Activated T-cell treated with anti-CD3 and anti-CD28 coated beads, Interleukin-2, amount 50 U/mL, for 48 hours (primary cell): ENCODE measurements at places on chromosomes 1 and 21.

DNA sequence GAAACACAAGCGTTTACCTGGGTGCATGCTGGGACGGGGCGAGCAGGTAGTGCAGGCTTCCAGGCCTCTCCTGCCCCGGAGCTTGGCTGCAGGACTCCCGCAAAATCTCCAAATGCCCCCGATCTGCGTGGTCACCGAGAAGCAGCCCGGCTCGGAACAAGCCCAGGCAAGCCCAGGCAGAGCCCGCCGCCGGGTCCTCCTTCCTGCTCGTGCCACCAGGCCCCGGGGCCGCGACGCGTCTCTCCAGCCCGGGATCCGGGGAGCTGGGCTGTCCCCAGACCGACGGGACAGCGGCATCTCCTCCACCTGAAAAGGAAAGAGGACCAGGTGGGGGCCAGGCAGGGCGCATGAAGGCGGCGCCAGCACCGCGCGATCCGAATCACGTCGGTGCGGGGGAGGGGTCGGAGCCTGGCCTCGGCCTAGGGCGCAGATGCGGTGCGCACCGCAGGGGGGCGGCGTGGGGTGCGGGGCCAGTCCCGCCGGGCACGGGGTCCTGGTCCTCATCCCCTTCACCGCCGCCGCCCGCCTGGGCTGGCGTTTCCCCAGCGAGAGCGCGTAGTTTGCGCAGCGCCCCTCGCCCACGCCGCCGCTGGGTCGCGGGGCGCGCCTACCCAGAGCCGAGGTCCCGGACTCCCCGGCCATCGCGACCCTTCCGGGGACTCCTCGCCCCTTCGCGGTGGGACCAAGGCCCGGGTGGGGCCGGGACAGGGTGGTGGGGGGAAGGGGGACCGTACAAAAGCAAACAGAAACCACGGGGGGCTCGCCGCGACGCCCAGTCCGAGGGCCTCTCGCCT is 52.4 kb upstream of the H6PD start:
- DNase-seq, result no peak

DNA sequence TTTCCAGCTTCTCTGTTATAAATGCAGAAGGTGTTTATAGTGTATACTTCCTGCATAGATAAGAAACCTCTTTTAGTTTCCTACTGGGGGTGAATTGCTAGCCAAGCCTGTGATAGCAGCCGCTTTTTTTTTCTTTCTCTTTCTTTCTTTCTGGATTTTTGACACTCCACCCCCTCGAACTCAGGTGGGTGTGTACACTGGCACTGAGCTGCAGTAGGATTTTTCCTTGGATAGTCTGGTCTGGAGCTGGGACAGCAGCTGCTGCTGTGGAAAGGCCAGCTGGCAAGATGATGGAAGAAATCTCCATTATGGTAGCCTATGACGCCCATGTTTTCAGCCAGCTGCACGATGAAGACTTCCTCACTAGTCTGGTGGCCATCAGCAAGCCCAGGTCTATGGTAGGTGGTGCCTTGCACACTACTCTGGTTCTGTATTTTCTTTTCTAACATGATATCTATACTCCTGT is 122.5 kb upstream of the CACYBP start:
- no peak for DNase-seq

- DNase-seq, result no peak
Observed at GRCh38 chr1:95278173-95279006, 44.4 kb downstream of the RWDD3 start.

DNA sequence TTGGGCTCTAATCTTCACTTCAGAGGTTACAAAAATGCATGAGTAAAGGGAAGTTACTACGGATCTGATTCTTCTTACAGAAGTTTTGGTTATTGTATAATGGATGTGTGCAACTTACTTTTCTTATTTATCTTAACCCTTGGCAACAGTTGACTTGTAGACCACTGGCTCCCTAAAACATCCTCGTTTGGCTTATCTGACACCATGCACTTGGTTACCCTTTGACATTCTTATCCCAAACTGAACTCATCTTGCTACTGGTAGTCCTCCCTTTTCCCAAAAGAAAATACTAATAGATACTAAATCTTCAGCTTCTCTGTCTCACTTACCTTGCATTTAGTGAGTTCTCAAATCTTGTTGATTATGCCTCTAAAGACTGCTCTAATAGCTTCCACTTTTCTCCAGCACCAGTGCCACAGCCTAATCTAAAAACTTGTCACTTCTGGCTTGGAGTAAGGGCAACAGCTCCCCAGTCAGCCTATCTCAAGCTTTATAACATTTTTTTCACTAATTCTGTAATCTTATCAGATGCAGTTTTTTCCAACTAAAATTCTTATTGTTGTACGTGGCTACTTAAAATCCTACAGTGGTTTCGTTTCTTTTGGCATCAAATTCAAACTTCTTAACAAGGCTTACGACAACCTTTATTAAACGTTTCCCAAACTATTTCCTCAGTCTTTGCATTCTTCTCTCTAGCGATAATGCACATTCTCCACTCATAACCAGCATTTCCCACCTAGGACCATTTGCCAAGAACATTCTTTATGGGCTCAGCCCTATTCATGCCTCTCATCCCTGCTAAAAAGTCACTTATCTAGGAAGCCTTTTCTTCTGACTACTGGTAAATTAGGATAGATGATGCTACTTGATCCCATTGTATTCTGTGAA is 204.2 kb downstream of the KCNT2 start:
- DNase-seq, result no peak

- DNase-seq, result no peak
Observed at GRCh38 chr1:233625087-233625486, 11.2 kb downstream of the KCNK1 start.
